AG04449 (cell line): ENCODE measurements at places on chromosomes 11 and 22.

DNA sequence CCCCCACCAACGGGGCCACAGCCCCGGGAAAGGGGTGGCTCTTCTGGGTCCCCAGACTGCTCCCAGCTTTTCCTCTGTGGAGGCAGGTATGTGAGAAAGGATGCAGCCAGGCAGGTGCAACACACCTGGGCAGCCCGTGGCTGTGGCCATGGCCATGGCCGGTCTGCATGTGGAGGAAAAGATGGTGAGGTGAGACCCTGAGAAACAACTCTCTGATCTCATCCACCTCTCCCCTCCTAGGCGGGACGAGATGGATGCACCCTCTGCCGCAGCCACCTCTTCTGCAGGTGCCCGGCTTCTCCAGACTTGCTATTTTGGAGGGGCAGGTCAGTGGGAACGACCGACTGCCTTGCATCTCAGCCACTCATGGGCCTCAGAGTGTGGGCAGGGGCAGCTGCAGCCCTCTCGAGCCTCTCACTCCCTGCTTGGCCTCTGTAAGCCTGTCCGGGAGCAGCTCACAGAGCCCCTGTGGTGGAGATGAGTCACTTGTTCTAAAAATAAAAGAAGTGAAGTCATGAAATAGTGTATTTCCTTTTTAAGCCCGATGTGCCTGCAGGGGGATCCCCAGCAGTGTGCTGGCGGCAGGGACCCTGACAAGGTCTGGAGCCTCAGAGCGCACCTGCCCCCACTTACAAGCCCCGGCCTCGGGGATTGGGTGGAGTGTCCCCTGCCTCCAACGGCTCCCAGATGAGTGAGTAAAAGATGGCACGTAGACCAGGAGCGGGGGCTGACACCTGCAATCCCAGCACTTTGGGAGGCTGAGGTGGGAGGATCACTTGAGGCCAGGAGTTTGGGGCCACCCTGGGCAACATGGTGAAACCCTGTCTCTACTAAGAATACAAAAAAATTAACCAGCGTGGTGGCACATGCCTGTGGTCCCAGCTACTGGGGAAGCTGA, 10.7 kb downstream of the SMIM38 start:
- peak; percentile 46 for DNase-seq

- no peak for DNase-seq
Measured at GRCh38 chr11:117488996-117489952, 161.6 kb downstream of the CEP164 start.

DNA sequence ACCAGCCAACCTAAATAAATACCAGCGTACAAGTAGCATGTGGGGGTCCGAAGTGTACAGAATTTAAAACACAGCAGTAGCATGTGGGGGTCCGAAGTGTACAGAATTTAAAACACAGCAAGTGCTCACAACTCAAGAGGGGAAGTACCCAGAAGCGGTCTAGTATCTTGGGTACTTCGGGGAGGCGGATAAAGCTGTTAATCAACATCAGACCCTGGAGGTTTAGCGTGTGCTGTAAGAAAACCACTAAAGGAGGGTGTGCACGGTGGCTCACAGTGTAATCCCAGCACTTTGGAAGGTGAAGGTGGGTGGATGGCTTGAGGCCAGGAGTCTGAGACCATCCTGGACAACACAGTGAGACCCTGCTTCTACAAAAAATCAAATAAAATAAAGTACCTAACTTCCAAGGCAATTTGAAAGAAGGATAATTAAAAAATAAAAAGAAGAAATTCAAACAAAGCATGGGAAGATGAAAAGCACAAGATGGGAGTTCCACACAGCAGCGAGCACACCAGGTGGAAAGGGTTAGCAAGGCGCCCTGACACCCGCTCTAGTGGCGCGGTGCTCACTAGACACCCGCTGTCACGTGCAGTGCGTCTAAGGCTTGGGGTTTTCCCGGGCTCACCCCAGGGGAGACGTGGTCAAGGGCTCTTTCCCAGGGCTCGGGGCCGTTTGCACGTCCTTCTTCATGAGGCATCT, 35.0 kb upstream of the MOB2 start:
- no peak for DNase-seq

DNA sequence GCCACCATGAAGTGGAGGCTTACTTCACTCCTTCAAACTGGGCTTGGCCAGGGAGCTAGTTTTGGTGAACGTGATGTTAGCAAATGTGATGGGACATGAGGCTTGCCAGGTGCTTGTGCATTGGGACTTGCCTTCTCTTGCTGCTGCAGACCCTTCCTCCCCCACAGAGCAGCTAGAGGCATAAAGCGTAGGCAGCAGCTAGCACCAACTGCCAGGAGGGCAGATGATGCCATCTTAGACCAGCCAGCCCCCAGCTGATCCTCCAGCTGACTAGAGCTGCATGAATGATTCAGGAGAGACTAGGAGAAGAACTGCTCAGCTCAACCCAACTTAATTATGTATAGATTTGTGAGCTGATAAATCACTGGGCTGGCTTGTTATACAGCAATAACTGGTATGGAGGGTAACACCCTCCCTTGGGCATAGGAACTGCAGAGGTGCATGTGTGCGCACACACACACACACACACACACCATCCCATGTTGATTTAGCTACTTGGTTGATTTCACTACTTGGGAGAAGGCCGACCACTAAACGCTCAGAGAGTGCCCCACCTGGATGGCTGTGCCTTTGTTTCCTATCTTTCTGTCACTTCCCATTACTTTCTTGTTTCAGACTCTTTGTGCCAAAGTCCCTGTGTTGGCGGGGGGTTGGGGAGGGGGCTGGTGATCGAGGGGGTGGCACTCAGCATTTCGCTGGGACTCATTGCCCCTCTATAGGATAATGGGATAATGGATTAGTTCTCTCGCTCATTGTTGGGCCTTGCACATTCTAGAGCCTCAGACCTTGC, 202.8 kb downstream of the ADAMTS15 start:
- no peak for DNase-seq

DNA sequence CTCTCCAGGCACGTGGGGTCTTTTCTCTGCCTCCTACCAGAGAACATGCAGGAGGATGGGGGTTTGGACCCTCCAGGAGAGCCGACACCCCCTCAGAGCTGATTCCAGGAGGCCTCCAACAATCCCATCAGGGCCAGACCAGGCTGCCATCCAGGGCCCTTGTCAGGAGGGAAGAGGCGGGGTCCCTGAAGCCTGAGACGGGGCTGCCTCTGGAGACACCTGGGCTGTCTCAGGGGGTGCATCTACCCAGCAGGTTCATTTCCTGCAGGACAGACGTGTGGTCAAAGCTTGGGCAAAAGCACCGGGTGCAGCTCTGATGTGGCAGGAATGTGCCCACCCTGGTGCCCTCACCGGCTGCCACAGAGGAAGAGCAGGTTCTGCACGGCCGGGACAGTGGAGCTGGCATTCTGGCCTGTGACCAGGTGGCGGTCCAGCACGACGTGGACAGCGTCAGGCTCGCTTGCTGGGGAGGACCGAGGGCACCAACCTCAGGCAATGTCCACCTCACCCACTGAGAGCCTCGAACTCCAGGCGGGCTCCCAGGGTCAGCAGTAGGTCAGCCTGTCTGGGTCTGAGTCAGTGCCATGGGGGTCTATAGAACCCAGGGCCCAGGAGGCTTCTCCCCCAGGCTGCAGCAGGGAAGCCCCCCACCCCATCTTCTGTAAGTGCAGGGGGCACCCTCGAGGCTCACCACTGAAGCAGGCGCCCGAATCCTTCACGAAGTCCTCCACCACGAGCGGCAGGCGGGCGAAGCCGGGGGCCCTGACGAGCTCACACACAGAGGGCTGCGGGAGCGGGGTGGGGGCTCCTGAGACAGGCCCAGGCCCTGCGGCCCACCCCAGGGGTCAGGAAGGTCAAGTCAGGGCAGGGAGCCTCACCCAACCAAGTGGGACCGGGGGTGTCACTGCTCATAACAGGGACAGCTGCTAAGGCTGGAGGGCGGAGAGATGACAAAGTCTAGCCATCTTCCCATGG, 6.4 kb downstream of the GATD1 start:
- DNase-seq: no peak

- DNase-seq: no peak
Measured at GRCh38 chr11:21888814-21889213, 304.1 kb upstream of the ANO5 start.

GRCh38 chr11:45577752-45578151, 87.7 kb downstream of the CHST1 start:
- DNase-seq: no peak

DNA sequence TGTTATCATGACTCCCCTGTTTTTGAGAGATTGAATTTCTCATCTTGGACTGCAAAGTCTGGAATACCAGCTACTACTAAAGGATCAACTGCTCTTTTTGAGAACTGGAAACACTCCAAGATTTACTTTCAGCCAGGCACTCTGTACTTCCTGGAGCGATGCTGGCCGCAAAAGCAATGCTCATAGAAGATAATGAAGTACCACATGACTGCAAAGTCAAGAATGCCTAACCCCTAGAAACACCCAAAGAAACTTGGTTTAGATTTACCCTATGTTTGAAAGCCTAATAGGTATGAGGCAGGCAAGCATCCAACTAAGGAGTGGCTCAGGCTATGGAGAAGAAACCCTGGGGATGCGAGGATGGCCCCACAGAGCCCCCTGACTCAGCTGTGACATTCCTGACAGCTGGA, 47.7 kb upstream of the ARHGAP20 start:
- no peak for DNase-seq

DNA sequence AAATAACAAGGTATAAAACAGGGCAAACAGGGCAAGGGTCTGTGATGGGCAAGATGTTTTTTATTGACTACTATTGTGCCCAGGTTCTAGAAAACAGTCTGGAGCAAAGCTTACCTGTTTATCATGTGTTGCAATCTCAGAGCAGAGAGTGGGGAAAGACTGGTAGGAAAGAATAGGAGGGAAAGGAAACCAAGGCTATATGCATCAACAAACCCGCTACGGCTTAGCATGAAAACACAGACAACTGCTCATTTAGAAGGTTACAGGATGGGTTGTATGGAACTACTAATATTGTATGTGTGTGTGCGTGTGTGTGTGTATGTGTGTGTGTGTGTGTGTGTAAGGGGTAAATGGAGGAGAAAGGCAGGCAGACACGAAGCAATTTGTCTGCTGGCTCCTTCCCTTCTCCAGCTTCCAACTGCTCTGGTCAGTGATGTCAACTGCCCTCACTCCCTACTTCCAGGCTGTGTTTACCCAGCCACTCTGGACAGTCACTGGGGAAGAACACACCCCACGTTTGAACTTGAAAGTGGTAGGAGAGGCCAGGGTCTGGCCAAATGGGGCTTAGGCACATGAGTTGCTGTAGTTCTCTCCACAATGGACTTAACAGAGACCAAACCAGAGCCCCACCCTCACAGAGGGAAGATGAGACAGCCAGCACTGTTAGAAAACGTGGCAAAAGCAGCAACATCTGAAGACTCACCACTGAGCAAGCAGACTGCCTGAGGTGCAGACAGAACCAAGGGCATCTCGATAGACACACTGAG, 47.0 kb downstream of the GAB2 start:
- no peak for DNase-seq

- DNase-seq: no peak
Measured at GRCh38 chr11:74018331-74019005, 9.6 kb upstream of the UCP3 start.

DNA sequence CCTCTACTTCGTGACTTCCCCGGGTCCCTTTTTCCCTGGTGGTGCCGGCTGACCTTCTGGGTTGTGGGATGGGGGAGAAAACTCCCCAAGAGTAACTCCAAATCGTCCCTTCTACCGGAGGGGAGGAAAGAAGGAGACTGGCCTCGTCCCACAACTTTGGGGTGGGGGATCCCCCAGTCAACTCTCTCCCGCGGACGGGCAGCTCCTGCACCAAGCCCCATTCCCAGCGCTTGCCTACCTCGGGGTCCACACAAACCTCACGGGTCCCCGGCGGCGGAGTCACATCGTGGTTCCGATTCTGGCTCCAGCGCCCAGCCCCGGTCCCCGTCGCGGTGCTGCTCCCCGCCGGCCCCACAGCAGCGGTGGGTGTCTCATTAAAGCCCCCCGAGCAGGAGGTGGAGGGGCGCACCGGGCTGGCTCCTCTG, 317 bp downstream of the BDNF start:
- no peak for DNase-seq

DNA sequence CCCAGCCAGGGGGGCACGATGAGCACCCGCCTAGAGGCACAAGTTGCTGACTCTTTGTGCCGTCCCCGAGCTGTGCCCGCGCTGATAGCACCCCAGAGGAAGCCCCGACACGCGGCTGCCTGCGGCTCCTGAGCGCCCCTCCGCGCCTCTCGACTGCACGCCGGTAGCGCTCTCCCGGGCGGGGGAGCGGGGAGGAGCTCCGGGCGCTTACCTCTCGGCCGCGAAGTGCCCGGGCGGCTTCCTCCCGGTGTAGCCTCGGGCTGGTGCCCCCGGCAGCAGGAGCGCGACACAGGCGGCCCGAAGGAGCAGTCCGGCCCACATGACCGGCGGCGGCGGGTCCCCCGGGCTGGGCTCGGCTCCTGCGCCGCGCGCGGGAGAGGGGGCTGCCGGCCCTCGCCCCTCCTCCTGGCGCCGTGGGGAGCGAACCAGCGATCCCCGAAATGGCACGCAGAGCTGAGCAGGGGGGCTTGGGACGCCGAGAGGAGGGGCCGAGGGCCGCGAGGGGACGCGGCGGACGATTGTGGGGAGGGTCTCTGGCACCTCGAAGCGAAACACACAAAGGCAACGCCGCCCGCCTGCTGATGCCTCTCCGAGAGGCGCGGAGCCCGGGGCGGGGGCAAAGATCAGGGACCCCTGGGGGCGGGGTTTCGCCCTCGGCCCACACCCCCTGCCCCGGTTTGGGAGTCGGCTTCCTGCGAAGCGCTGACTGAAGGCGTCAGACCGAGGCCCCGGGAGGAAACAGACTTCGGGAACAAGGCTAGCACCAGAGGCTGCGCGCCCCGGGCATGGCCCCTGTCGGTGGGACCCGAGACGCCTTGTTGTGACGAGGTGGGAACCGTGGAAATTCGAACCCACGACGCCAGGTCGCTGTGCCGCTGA, at the start of gene VWCE:
Gene VWCE, minus strand, starts transcription at position 600 of the 879 bp plus-strand sequence. Its CDS starts 279 bp downstream, at position 321.
- no peak for DNase-seq

- DNase-seq: no peak
Measured at GRCh38 chr11:124954590-124954955, 571 bp downstream of the CCDC15 start.

DNA sequence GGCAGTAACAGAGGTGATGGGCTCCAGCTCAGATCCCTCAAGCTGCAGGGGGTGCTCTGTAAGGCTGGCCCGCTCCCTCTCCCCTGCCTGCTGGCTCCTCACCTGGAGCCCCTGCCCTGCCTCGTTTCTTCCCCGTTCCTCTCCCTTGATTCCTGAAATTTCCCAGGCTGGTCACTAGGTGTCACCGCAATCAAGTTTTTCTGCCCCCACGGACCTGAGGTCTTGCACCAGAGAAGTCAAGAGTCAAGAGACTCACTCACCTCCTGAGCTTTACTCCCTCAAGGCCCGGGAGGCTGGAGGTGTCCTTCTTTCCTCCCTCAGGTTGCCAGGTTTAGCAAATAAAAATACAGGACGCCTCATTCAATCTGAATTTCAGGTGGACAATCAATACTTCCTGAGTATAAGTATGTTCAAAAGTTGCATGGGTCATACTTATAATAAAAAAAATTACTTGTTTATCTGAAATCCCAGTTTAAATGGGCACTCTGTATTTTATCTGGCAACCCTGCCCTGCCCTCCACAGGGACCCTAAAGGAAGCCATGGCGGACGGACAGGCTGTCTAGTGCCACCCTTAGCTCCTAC, 69.2 kb downstream of the SCUBE1 start:
- DNase-seq: no peak

GRCh38 chr11:35641171-35641897, 21.2 kb upstream of the TRIM44 start:
- no peak for DNase-seq

- DNase-seq: no peak
Measured at GRCh38 chr11:19225123-19225522, 15.6 kb downstream of the E2F8 start.
